ENCODE measurements at places on chromosomes 1 and 21.

- no peak for DNase-seq
These were observed 181.3 kb downstream of the RUNX1 start for GRCh38 chr21:34867785-34868184.

GRCh38 chr1:164155347-164155746 is 403.6 kb upstream of the PBX1 start:
- no peak for DNase-seq

- no peak for DNase-seq
These were observed 7.6 kb downstream of the DFFB start for GRCh38 chr1:3864884-3865283.

GRCh38 chr1:158071138-158071537 is 77.7 kb downstream of the KIRREL1 start:
- DNase-seq, result no peak

- DNase-seq, result no peak
These were observed 9.6 kb downstream of the ENSA start for GRCh38 chr1:150619576-150620509.

DNA sequence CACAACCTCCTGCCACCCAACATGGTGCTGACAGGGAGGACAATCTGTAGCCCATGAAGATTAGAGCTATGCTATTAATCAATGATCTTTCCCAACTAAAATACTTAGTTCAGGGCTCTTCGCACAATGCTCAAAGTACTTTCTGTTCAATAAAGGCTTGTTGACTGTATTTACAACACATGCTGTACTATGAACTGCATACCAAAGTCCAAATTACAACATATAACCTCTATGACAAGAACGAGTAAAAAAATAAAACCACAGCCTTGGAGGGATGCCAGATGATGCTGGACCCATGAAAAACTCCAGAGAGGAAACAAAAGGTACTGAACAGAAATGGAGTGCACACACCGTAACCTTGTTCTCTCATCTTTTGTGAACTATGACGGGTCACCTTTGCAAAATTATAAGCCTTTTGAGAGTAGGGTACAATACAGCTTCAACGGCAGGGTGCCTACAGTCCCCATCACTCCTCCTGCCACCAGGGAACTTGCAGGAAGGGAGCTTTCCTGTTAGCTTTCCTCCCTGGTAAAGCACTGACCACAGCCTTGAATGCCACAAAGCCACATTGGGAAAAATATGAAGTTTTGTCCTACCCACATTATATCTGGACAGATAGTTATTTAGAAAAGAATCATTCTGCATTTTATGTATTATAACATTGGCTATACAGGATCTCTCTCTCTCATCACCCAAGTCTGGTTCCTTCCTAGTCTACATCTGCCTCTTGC is 175.6 kb downstream of the NRIP1 start:
- no peak for DNase-seq

DNA sequence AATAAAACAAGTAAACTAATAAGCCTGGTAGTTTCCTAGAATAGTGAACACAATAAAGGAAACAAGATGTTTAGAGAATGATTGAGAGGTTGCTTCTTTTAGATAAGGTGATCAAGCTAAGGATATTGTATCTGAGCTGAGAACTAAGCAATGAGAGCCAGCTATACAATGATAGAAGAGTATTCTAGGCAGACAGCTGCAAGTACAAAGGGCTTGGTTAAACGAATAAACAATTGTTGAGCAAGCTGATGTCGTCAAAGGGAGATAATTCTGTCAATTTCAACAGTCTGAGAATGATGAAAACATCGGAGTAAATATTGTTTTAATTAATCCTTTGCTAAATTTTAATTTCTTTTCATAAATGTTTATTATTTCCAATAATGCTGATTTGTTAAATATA is 5.5 kb upstream of the FH start:
- DNase-seq, result no peak

GRCh38 chr21:31928656-31929055 is 55.8 kb downstream of the HUNK start:
- DNase-seq, result no peak

DNA sequence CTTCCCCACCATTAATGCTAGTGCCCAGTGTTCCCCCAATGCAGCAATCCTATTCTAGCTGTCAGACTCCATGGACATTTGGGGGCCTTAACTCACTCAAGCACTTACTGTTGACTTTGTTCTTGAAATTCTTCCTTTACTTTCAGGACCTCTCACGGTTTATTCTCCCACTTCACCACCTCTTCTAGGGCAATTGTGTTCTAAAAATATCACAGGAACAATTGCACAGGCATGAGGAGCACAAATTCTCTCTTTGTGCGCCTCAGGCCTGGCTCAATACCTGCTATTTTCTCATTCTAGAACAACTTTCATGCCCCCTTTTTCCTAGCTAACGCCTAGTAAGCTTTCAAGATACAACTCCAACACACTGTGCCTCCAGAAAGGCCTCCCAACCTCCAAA is 7.3 kb downstream of the MAB21L3 start:
- no peak for DNase-seq

GRCh38 chr1:63935143-63935542 is 161.3 kb downstream of the ROR1 start:
- DNase-seq, result no peak

DNA sequence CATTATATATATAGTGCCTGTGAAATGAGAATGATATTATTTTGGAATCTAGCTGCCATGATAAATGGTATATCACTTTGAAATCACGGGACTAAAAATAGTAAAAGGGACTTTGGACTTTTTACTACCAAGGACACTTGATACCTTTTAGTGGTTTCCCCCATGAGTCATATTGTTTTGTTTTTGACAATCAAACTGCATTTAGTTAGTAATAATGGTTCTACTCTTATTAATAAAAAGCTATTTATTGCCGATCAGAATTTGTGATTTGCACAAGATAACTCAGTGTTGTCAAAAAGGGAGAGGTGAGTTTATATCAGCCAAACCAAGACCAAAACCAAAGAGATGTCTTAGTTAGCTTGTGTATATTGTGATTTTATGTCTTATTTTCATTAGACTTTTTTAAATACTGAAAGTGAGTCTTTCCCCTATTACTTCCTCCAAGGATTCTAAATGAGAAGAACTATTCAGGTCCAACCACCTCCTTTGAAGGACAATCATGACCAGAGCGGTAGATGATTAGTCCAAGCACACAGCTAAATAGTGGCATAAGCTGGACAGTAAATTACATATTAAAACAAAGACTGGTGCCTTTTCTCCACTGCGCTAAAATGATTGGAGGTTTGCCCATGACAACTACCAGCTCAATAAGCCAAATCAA is 281.7 kb upstream of the ESRRG start:
- DNase-seq, result no peak

DNA sequence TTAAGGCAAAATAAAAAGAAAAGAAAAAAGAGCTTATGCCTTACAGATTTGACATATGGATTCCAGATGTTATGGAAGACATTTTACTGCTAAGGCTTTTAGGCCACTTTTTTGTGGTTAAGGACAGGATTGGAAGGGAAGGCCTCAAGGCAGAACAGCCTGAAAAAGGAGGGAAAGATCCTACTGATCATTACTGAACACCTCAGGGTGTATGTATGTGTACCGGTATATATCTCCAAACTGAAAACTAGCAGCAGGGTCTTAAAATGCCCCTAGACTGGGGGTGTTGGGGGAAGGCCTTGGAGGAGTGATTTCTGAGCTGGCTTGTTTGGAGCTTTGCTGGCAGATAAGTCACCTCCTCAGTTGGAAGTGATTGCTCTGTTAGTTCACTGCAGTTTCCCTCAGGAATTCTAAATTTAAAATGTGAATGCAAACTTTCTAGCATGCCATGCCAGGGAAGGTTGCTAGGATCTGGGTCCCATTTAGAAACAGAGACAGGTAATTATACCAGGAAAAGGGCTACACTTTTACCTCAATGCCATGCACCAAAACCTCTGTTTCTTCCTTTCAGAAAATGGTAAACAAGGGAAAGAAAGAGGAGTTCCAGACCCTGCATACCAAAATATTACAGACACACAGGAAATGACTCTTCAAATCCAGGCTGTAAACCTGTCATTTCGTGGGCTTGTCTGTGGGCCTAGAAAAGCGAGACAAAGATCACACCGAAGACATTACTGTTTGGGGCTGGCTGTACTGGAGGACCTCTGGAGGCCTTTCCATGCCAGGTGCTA is 15.0 kb downstream of the C1orf52 start:
- DNase-seq, result no peak

DNA sequence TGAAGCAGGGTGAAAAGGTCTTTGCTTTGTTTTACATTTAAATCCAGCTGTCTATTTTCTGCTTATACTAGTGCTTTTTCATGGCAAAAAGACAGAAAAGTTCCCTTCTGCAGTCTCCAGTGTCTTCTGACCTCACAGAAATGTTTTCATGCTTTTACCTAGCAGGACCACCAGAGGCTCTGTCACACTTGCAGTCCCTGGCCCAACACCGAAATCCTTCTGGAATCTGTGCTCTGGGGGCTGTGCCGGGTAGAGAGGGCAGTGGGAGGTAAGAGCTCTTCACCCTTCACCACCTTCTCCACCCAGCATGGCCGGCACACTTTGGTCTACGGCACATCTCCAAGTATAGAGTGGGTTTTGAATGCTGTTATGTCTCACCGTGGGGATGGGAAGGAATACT is 20.8 kb downstream of the GNAT2 start:
- no peak for DNase-seq

GRCh38 chr1:207405814-207406213 is 48.3 kb upstream of the CR2 start:
- DNase-seq, result no peak

DNA sequence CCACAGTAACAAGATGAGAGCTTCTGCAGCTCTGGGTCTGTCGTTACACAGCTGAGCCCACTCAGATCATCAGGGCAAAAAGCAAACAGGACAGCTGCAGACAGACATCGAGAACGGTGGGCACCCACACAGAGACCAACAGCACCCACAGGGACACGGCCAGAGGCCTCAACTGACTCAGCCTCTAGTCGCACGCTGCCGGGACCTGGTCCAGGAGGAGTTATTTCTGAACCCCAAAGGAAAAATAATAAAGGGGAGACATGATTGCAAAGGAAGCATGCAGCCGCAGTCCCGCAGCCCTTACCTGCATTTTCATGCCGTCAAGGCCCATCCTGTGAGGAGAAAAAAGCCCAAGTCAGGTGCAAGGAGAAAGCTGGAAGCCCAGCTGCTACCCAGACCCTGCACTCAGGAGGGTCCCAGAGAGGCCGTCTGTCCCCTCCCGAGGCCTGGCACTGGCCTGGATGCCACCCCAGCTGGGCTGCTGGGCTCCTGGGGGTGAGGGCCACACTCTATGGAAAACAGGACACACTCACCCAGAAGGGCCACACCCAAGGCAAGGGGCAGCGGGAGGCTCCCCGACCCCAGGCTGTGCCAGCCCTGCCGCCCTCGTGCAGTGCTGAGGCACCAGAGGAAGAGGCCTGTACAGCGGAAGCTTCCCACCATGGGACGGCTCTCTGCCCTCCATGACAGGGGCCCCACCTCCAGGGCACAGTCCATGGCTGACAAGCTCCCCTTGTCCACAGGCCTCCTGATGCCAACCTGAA is 15.7 kb downstream of the LSS start:
- no peak for DNase-seq

DNA sequence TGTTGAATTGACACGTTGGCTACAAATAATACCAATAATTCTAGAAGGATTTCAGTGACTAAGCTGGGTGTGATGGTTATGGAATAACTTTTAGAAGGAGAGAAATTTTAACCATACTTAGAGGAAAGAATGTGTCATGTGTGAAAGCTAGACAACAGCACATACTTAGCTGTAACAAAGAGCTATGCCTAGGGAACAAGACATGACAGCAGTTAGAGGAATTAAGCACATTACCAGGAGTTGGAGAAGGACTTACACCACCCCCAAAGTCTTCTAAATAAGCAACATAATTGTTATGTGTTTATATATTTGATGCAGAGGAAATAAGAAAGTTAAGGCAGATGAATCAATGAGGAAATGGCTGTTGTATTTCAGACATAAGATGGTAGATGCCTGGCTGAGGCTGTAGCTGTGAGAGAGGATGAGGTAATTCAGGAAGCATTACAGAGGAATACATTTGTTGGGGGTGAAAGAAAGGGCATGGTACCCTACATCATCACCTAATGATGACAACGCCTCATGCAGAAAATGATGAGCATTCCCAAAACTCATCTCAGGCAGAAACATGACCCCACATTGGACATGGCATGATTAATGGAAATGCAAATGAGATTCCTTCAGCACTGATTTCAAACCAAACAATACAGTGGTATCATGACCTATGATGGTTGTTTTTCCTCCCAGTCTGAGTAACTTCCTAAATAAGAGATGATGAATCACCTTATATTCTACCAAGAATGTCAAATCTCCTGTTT is 211.5 kb downstream of the LHX8 start:
- DNase-seq, result no peak

- DNase-seq, result no peak
These were observed 29.6 kb downstream of the KCNN3 start for GRCh38 chr1:154840269-154841176.

DNA sequence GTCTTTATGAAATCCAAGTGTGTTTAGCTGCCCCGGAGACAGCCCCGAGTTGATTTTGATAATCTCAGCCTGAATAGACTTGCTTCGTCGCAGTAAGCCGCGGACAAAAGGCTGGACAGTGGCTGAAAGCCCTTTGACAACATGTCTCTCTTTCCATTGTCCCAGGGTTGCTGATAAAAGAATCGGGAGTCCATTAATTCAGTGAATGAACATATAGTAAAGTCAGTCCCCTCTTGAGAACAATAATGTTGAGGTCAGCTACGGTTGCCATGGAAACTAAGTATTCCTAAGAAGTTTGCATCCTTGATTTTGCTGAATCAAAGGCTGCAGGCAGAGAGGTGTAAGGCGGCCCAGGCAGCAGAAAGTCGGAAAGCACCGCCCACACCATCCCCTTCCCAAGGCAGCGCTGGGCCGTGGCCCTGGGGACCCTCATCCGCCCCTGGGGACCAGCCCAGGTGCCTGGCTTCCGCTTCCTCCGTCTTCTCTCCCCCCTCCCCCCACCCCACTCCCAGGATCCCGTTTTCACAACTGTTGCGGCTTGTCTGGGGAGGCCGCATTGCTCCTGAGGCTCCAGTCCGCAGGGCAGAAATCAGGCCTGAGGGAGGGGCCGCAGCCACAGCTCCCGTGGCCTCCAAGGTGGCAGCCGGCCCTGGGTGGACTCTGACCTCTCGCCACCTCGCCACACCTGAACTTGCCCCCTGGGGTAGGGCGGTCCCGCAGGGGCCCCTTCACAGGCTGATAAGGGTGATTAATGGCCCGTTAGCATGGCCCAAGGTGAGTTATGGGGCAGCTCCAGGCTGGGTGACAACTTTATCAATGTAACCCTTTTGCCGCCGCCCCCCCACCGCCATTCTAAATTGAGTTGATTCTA is 180.9 kb downstream of the PRDM16 start:
- no peak for DNase-seq

DNA sequence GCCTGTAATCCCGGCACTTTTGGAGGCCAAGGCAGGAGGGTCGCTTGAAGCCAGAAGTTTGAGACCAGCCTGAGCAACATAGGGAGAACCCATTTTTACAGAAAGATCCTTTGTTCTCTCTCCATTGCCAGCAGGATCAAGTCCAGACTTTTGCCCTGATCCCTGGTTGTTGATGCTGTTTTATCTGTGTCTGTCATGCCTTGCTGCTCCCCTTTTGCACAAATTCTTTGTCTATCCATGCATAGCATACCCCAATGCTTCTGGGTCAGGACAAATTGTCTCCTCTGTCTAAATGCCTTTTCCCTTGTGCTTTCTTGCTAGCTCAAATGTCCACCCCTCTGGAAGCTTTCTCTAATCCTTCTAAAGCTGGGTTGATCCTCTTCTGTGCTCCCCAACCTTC is 25.3 kb upstream of the FAAH start:
- no peak for DNase-seq
